AG08395 (cell line): ENCODE measurements at places on chromosomes 6 and 20.

- no peak for DNase-seq
Measured at GRCh38 chr6:132122176-132122575, 171.0 kb upstream of the CCN2 start.

DNA sequence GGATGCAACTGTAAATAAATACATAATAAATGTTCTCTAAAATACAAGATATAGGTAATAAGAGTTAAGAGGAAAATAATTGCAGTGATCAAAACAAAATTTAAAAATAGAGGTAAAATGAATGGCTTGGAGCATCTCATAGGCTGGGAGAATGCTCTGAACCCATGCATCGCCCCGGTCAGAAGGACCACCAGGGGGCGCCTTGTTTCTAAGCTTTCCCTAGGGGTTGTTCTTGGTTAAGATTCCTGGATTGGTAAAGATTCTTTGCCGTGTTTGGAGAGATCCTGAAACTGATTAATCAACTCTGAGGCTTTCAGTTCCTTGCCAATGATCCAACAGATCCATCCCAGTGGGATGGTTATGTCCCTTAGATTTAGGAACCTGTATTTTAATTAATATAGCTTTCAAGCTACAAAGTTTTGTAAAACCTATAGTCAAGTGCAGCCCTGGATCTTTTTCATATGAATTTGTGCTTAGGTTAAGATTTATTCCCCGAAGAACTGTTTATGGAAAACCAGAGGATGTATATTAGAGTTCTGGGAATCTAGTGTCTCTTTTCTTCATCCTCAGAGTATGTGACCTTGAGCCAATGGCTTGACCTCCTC lies 45.3 kb upstream of the PRELID3B start:
- peak; percentile 76 for DNase-seq

GRCh38 chr6:13853871-13854270 lies 39.5 kb upstream of the MCUR1 start:
- no peak for DNase-seq

- DNase-seq: no peak
Measured at GRCh38 chr6:26367114-26367513, 2.1 kb downstream of the BTN3A2 start.

DNA sequence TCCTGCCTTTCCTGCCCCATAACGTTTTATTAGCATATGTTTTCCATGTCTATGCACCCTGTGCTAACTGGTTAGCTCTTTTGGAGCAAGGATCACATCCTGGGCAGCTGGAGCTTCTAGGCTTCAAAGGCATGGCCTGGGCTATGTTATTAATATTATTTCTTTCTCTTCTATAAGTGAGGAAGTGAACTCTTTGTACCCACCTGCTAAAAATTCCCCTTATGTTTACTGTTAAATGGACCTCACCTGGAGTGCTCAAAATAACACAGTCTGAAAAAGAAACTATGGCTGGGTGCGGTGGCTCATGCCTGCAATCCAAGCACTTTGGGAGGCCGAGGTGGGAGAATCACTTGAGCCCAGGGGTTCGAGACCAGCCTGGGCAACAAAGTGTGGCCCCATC lies 97.8 kb downstream of the TNFAIP3 start:
- DNase-seq: no peak

DNA sequence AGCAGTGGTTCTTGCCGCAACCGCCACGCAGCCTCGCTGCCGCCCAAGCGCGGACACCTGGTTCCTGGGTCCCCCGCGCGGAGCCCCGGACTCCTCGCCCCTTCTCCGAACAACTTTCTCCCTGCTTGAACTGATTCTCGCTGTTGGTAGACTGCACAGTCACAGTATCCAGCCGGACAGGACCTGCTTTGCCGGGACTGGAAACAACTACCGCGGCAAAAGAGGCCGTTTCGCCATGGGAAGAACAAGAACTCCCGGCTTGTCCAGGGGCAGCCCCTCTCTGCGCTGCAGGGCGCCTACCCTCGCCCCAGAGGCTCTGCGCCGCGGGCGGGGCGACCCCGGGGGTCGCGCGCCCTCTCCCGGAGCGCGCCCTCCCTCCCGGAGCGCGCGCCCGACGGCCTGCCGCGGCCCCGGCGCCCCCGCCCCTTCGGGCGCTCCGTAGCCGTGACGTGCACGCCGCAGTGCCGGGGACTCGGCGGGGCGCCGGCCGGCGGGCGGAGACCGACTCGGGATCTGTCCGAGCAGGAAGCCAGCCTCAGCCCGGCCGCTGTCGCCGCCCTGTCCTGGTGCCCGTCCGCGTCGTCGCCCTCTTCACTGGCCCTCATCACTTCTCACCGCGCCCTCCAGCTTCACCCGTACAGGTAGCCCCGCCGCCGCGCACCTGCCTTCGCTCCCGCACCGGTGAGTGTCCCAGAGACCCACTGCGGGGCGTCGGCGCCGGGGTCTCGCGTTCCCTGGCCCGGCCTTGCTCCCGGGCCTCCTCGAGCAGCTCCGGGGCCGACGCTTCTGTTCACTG lies at the start of gene MYO6:
Gene MYO6, plus strand, starts transcription at position 497 of the 796 bp plus-strand sequence. CDS start 68,309 bp downstream, outside the sequence.
- DNase-seq: peak; percentile 78

DNA sequence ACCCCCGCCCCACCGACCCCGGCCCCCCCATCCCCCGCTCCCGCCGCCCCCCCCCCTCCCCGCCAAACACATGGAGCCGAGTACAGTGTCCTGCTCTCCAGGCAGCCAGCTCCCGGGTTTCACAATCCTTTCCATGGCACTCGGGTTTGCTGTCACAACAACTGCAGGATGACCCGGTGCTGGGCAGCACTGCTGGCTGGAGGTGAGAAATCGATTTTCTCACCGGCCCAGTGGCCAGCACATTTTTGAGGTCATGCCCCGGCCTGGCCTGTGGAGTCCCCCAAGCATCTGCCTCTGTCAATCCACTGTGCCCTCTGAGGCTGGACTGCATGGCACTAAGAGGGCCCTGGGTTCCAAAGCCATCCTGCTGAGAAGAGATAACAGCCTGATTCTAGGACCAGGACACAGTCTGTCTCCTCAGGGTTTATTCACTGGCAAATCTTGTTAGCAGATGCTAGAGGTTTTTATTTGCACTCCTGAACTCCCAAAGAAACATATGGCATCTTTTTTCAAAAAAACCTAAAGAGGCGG lies 129.5 kb downstream of the NFATC2 start:
- peak; percentile 81 for DNase-seq
